ENCODE measurements at places on chromosomes 11 and 22. TPM values are rescaled to one million over a fixed set of nuclear protein-coding genes. Genes with fewer than 3 reads are reported as not detected.

DNA sequence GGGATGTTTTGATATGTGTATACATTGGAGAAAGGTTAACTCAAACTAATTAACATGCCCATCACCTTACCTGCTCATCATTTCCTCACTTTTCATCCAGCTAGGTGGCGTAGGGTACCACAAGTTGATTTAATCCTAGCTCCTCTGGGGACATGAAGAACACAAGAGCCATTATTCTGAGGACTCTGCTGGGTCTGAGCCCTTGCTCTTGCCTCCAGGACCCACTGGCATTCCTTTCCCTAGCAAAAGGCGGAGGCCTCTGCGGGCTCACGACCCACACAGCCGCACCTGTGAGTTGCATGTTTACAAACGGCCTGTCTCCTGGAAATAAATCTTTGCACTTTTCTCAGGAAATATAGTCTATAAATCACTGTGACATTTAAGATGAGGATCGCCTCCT is 871.9 kb downstream of the TBC1D22A start:
- DNase-seq = no peak
- H3K4me1 ChIP-seq = no peaks in the 10 kb centered on the region
- no peaks in the 10 kb centered on the region for H3K36me3 ChIP-seq
- no peak overlapping the region for H3K27ac ChIP-seq

GRCh38 chr11:1559111-1559951 is 12.7 kb downstream of the DUSP8 start:
- no peaks in the 10 kb centered on the region for H3K36me3 ChIP-seq
- H3K27me3 ChIP-seq = no peaks in the 10 kb centered on the region
- H3K4me1 ChIP-seq = peaks cover 15% of the 10 kb centered on the region
- peak overlapping the region; percentile 68 for H3K27ac ChIP-seq

DNA sequence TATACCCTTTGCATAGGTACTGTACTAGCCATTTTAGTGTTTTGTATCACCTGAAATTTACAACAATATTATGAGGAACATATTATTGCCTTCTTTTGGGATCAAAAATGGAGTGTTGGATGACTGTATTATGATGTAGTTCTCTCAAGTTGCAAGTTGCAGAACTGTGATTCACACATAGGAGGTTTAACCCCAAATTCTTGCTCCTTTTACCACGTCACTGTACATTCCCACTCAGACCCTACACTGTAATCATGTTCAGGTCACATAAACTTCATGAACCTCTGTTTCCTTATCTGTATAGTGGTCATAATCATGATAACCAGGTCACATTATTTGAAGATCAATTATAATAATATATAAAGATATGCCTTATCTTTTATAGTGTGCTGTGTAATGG is 925.1 kb upstream of the TENM4 start:
- H3K27me3 ChIP-seq = no peaks in the 10 kb centered on the region
- H3K4me3 ChIP-seq = no peak overlapping the region
- H3K4me1 ChIP-seq = no peaks in the 10 kb centered on the region
- no peak overlapping the region for H3K27ac ChIP-seq

- peaks cover 21% of the 10 kb centered on the region for H3K27me3 ChIP-seq
- H3K4me1 ChIP-seq = no peaks in the 10 kb centered on the region
- H3K4me3 ChIP-seq = no peak overlapping the region
- H3K27ac ChIP-seq = no peak overlapping the region
Measured at GRCh38 chr11:69971741-69972140, 106.4 kb upstream of the ANO1 start.

DNA sequence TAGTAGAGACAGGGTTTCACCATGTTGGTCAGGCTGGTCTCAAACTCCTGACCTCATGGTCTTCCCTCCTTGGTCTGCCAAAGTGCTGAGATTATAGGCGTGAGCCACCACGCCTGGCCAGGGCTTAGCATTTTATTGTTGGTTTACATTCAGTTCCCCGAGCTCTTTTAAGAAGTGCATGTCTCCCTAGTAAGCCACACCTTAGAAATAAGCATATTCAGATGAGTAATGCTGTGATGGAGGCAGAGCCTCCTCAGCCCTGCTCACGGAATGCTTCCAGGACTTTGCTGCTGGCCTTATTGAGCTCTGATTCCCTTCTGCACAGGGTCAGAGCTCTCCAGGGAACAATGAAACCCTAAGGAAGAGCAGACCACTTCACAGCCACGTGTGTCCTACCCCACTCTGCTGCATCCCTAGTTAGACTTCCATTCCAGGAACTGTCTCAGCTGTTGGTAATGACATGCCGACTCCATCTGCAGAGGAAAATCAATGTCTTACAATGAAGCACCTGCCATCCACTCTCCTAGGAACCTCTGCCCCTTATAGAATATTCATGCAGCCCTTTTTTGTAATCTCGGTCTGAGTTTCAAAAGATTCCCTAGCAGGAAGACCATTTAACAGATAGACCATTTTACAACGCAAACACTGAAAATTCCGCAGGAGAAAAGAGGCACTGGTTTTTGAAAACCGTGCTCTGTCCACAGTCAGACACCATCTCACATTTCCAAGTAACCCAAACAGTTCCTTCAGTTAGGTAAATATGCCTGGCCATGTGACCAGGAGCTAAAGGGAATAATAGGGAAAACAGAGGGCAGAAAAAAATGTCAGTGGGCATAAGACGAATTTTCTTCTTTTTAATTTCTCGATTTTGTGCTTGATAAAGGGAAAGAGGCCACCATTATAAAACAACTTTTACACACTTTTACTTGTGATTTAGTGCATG is 1.7 kb upstream of the JAM3 start:
- H3K4me3 ChIP-seq = no peak overlapping the region
- no peaks in the 10 kb centered on the region for H3K36me3 ChIP-seq
- DNase-seq = no peak
- no peak overlapping the region for H3K27ac ChIP-seq

DNA sequence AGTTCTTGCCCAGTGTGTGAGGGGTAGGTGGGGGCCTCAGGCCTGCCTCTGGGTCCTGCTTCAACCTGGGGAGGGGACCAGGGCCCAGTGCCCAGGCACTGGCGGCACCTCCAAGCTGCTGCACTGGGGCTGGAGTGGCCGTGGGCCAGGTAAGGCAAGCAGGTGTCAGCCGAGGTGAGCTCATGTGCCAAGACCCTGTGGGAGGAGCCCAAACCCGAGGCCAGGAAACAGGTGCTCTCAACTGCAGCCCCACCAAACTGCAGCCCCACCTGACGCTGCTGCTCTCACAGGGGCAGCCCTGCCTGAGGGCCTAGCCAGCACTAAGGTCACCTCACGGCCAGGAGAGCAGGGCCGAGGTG is 18.1 kb upstream of the GNB1L start:
- no peaks in the 10 kb centered on the region for H3K27me3 ChIP-seq
- peak; percentile 44 for DNase-seq
- H3K4me3 ChIP-seq = no peak overlapping the region
- peaks cover 24% of the 10 kb centered on the region for H3K4me1 ChIP-seq

DNA sequence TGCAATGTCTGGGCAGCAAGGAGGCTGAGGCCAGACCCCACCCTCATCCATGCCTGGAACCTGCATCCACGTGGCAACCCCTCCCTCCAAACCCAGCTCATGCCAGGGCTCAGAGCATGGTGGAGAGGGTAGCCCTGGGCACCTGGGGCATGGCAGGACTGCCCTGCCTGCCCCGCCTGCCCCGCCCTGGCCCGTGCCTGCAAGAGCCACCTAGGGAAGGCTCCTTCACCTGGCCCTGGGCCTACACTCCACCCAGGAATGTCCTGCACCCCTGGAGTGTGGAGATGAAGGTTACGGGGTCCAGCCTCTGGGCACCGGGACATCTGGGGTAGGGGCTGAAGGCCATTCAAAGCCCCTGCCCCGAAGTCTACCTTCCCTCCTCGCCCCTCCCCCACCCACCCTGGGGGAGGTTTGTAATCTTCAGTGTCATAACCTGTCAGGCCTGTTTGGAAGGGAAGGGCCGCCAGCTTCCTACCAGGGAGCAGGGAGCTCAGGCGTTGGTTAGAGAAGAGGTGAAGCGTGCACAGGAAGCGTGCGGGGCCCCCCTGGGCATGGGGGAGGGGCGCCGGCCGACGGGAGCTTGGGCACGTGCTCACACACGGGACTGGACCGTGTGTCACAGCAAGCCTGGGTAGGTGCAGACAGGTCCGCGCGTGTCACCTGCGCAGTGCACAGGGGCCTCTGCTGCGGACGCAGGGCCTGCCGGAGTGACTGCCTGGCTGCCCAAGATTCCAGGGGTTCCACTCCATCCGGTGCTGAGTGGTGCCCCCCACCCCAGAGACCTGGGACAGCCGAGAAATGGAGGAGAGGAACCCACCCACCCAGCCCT is 30.7 kb upstream of the TH start:
- H3K27ac ChIP-seq = no peak overlapping the region
- no peak overlapping the region for H3K4me3 ChIP-seq
- no peaks in the 10 kb centered on the region for H3K36me3 ChIP-seq
- peak; percentile 82 for DNase-seq
- H3K27me3 ChIP-seq = peaks cover 5% of the 10 kb centered on the region

- no peaks in the 10 kb centered on the region for H3K27me3 ChIP-seq
- peaks cover 14% of the 10 kb centered on the region for H3K4me1 ChIP-seq
- DNase-seq = peak; percentile 14
- H3K36me3 ChIP-seq = no peaks in the 10 kb centered on the region
- H3K27ac ChIP-seq = peak overlapping the region; percentile 13
Measured at GRCh38 chr11:121841487-121842191, 274.4 kb downstream of the BLID start.

DNA sequence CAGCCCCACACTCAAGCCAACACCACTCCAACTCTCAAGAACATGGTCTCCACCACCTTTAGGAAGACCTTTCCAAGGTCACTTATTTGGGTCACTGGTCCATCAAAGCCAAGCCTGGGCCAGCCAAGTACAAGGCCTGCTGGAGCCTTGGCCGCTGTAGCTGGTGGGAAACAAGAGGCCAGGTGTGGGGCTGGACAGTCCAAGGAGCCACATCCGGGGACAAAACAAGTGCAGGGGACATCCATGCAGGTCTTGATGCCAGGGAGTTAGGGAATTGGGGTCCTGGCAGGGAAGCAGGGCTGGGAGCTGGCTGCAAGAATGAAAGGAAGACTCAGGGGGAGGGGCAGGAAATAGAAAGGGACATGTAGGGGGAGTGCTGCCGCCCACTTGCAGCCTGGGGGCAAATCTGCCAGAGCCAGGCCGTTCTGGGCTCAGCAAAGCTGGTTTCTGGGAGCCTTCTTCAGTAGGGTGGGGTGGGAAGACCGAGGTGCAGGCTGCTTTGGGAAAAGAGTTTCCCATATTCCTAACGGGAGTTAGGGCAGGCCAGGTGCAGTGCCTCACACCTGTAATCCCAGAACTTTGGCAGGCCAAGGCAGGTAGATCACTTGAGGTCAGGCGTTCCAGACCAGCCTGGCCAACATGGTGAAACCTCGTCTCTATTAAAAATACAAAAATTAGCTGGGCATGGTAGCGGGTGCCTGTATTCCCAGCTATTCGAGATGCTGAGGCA is 69.5 kb upstream of the ATXN10 start:
- peaks cover 20% of the 10 kb centered on the region for H3K4me1 ChIP-seq
- no peaks in the 10 kb centered on the region for H3K36me3 ChIP-seq
- no peaks in the 10 kb centered on the region for H3K27me3 ChIP-seq
- peak; percentile 65 for DNase-seq
- H3K27ac ChIP-seq = no peak overlapping the region

GRCh38 chr22:47586038-47586437 is 823.6 kb downstream of the TBC1D22A start:
- no peak for DNase-seq
- no peak overlapping the region for H3K4me3 ChIP-seq
- H3K27ac ChIP-seq = no peak overlapping the region
- no peaks in the 10 kb centered on the region for H3K4me1 ChIP-seq
- H3K27me3 ChIP-seq = no peaks in the 10 kb centered on the region

- H3K4me3 ChIP-seq = no peak overlapping the region
- H3K4me1 ChIP-seq = peaks cover 15% of the 10 kb centered on the region
- peak overlapping the region; percentile 36 for H3K27ac ChIP-seq
- H3K27me3 ChIP-seq = no peaks in the 10 kb centered on the region
- peak; percentile 84 for DNase-seq
Measured at GRCh38 chr11:69309631-69310280, 15.8 kb downstream of the MYEOV start.

DNA sequence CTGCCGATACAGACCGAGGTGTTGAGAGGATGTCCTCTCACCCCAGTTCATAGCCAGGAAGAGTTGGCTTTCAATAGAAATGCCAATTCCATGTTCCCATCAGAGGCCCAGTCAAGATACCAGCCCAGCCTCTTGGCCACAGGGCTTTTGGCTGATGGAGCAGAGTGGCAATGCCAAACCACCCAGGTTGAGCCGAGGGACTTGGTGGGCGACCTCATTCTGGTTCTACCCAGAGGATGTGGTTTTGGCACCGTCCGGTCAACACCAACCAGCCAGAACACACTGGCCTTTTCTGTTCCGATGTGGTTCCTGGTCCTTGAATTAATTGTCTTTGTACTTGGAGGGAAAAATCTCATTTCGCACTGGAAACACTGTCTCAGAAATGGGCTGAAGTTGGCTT is 60.5 kb downstream of the COMMD9 start:
- H3K4me3 ChIP-seq = no peak overlapping the region
- peaks cover 28% of the 10 kb centered on the region for H3K4me1 ChIP-seq
- no peaks in the 10 kb centered on the region for H3K36me3 ChIP-seq
- DNase-seq = no peak
- no peaks in the 10 kb centered on the region for H3K27me3 ChIP-seq

GRCh38 chr11:84420271-84420670 is 1134.1 kb upstream of the CCDC90B start:
- H3K27ac ChIP-seq = no peak overlapping the region
- H3K27me3 ChIP-seq = no peaks in the 10 kb centered on the region
- no peaks in the 10 kb centered on the region for H3K36me3 ChIP-seq
- no peak overlapping the region for H3K4me3 ChIP-seq

DNA sequence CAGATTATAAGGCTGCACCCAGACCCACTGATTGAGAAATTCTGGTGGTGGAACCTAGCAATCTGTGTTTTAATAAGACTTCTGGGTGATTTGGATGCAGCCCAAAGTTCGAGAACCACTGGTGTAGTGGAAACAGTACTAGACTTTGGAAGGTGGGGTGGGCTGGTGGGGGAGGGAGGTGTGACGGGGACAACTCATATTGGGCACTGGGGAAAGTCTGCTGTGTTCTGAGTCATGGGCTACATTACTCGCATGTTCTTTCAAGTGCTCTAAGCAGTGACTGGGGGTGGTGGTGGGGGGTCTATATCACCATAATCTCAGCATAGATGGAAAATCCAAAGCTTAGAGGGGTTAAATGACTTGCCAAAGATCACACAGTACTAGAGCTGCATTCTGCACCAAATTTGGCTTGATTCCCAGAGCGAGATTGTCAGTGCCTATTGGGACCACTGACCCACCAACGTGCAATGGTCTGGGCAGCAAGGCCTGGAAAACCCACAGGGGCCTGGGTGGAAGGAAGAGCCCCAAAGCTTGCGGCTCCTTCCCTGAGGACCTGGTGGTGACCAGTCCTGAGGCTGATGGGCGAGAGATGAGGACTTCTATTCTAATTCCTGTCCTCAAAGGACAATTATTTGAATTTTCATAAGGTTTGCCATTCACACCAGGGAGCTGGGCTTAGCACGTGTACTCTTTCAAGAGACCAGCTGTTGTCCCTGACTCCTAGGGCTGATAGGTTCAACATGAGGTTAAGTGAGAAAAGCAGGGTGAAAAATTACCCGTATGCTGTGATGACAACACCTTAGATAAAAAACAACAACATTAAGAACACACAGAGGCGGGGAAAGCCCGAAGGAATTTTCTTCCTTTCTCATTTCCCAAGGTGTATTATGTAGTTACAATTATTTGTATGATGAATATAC is 77.5 kb upstream of the NARS2 start:
- H3K27ac ChIP-seq = no peak overlapping the region
- H3K4me1 ChIP-seq = no peaks in the 10 kb centered on the region
- no peak for DNase-seq

Gene TRIM48
- total RNA-seq = not detected

Gene HEPN1
- total RNA-seq = not detected

Gene HMOX1
- 475 TPM for total RNA-seq

Gene GUCY1A2
- under 0.01 TPM for total RNA-seq

Gene C11orf52
- total RNA-seq = 1.2 TPM

Gene SCGB1D2
- not detected for total RNA-seq

Gene PKP3
- total RNA-seq = 2.5 TPM

Gene STIM1
- 57.9 TPM for total RNA-seq

Gene APOL6
- total RNA-seq = 40.7 TPM

Gene BTBD18
- total RNA-seq = not detected

Gene TBX10
- not detected for total RNA-seq
